Retina (tissue), 1 donor: ENCODE measurements at places on chromosomes 7 and 10.

DNA sequence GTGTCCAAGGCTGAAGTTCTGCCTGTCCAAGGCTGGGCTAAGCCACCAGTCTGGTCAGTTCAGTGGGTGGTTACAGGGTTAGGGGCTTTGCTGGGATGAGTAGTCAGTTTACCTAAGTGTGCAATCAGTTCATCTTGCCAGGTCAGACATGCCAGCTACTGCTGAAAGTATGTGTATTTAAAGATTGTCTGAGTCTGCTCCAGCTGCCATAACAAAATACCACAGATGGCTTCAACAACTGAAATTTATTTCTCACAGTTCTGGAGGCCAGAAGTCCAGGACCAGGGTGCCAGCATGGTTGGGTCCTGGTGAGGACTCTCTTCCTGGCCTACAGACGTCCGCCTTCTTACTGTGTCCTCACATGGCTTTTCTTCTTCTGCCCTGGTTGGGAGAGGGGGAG lies 52.4 kb upstream of the TNS3 start:
- no peak for DNase-seq

DNA sequence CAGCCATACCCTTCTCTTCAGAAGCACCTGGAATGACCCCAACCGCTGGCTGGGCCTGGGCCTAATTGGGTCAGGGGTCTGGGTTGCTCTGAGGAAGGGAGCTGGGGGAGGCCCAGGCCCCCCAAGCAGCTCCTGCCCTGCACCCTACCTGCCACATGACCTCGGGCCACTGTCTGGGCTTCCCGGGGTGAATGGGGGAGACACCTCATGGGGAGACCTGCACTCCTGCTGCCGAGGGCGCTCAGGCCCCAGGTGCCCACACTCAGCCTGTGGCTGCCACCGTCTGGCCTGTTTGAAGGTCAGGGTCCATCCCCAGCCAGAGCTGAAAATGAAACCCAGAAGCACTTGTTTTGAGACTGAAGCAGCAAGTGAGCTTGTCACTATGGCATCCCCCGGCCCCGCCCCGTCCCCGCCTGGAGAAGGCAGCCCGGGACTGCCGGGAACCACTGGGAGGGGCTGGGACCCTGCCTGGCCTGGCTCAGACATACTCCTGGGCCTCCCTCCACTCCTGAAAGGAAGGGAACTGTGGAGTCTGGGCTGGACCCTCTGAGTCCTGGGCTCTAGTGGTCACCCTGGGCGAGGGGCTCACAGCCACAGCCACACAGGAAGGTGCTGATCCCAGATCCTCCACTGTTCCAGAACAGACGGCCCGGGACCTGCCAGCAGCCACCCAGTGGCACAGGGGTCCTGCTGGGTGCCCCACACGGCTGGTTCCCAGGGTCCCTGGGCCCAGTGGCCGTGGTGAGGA lies 7.4 kb upstream of the MICALL2 start:
- peak; percentile 59 for DNase-seq

- no peak for DNase-seq
These were observed 84.8 kb upstream of the CCDC6 start for GRCh38 chr10:59991117-59991516.

GRCh38 chr10:97759158-97759887 lies 12.5 kb downstream of the SFRP5 start:
- peak; percentile 82 for DNase-seq

GRCh38 chr7:158818325-158819213 lies 10.7 kb downstream of the ESYT2 start:
- peak; percentile 44 for DNase-seq

- no peak for DNase-seq
These were observed 517.4 kb downstream of the PARD3 start for GRCh38 chr10:34297541-34298345.

DNA sequence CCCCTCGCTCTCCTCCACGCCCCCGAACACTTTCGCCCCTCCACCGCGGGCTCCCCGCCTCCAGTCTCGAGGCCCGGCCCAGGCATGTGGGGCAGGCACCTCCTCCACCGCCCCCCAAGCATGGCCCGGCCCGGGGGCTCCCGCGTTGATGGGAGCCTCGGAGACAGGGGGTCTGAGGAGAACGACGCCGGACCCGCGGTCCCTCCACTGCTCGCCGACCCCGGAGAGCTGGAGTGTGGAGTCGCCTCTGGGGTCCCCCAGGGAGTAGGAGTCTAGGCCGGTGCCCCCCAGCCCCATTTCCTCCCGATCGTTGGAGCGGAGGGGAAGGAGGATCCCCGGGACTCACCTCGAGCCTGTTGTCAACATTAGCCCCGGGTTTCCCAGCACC lies 206 bp downstream of the UPF2 start:
- no peak for DNase-seq

DNA sequence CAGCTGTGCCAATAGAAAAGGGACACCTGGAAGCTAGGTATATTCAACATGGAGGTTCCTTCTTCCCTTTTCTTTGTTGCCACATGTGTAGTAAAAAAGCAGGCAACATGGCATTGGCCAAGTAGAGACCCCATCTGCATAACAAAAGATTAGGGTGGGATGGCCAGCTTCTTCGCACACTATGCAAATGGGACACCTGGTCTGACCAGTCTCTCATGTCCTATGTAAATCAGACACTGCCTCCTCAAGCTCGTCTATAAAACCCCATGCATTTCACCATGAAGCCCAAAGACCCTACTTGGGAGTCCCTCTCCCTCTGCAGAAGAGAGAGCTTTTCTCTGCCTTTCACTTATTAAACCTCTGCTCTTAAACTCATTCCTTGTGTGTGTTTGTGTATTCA lies 53.9 kb downstream of the MYL10 start:
- DNase-seq, result no peak

DNA sequence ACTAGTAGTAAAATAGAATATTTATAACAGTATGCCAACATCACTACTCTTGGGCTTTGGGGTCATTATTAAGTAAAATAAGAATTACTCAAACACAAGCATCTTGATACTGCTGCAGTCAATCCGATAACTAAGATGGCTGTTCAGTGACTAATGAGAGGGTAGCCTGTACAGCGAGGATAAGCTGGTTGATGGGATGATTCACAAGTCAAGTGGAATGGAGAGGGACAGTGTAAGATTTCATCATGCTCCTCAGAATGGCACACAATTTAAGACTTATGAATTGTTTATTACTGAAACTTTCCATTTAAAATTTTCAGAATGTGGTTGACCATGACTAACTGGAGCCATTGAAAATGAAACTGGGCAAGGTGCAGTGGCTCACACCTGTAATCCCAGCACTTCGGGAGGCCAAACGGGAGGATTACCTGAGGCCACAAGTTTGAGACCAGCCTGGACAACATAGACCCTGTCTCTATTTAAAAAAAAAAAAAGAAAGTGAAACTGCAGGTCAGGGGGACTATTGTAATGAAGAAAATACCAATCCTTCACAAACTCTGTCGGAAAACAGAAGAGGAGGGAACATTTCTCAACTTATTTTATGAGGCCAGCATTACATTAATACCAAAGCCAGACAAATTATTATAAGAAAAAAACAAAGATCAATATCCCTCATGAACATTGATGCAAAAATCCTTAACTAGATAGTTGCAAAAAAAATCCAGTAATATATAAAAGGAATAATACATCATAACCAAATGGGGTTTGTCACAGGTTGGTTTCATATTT lies 11.2 kb downstream of the AVL9 start:
- DNase-seq, result no peak

DNA sequence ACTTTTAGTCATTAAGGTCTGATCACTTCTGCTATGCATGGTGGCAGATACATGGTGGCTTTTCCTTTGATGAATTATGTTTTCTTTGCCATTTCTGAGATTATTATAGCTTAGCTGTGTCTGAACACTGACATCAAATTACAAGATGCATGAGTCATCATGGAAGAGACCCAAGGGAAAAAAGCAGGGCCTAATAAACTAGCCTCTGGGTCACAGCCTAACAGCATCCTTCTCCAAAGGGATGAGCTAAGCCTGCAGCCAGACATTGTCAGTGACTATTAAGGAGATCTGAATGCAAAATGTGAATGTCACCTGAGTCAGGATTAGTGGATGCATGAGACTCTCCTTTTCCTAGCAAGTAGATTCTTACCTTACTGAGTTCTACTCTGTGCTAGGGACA lies 19.1 kb upstream of the OGDHL start:
- DNase-seq, result no peak

GRCh38 chr7:48781752-48782151 lies 142.6 kb upstream of the CDC14C start:
- no peak for DNase-seq

GRCh38 chr7:127733986-127734385 lies 82.0 kb downstream of the SND1 start:
- no peak for DNase-seq

GRCh38 chr10:78202386-78202785 lies 168.7 kb downstream of the RPS24 start:
- DNase-seq, result no peak

DNA sequence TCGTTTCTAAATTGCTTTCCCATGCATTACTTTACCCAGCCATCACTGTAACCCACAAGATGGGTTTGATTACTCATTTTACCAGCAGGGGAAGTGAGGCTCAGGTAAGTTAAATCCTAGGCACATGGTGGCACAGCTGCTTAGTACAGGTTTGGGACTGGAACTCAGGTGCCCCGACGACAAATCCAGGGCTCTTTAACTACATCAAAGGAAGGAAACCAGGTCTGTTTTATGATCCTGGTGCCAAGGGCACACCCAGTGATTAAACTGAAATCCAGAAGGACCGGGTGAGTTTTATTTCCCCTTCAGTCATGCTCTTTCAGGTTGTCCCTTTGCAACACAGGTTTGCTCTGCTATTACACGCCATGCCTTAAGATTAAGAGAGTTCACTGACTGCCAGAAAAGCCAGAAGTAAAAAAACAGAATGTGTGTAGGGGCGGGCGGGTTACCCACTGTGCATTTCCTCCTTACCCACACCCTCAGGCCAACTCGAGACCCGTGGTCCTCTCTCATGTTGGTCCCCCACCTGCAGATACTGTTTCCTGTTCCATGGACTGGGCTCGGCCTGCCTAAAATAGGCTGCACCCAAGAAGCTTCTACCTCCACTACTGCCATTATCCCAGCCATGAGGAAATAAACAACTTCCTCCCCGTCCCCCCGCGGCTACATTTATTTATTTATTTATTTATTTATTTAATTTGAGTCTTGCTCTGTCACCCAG lies 55.1 kb upstream of the KDM7A start:
- DNase-seq, result no peak

- no peak for DNase-seq
These were observed 98.7 kb downstream of the PROSER2 start for GRCh38 chr10:11921800-11922392.

DNA sequence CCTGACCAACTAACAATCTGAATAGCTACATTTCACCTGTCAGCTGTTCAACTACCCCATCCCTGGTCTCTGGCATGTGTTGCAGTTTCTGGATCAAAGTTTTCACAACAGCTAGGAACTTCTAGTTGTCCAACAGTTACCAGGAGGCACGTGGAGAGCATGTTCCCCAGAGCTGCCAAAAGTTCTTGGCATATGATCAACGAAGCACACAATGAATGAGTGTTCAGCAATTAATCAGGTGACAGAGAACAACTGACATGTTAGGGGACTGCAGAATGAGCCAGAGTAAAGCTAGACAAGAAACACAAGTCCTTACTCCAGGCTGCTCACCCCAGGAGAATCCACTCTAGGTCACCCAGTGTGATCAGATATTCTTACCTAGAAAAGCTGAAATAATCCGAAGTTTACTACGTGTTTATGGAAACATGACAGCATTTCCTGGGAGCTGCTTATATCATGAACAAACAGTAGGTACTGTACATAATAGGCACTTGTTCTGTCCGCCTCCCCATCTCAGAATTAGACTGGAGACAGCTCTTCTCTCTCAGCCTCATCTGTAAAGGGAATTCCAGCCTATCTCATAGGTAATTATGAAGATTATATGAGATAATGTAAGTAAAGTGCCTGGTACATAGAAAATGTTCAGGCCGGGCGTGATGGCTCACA lies 50.6 kb downstream of the ZNF438 start:
- DNase-seq, result no peak

DNA sequence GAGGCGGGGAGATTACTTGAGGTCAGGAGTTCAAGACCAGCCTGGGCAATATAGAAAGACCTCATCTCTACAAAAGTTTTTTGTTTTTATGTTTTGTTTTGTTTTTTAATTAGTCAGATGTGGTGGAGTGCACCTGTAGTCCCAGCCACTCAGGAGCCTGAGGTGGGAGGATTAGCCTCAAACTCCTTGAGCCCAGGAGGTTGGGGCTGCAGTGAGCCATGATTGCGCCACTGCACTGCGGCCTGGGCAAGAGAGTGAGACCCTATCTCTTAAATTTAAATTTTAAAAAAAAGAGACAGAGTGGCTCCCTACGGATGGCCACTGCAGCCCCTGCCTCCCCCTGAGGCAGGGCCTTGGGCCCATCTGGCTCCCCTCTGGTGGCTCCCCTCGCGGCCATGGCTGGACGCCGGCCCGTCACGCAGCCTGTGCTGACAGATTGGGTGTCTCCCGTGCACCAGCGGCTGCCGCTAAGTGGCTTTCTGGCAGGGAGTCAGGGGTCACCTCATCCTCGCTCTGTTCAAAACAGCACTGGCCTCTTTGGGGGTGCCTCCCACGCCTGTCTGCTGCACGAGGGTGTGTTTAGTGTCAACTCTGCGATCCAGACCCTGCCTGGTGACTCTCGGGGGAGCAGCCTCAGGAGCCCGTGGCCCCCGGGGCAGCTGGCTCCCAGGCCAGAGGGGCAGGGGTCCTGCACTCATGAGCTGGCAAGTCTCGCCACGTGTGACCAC lies 44.4 kb upstream of the ELN start:
- no peak for DNase-seq

DNA sequence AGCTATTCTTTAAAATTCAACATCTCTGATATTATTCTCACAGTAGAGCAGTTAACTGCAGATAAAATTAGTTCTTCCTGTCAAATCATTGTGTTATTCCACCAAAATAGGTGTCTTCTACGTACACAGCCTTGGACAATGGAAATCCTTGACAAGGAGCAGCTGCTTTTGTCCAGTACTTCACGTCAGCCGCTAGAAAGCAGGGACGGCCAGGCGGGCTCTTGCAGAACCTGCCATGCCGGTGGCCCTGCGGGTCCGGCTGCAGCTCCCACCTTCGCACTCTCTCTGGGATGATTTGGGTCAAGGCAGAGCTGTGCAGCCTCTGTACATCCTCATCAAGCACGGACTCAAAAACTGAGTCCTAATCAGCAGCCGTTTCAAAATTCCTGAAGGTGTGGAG lies 2.2 kb upstream of the FOXI2 start:
- peak; percentile 47 for DNase-seq

- DNase-seq, result peak; percentile 32
These were observed 85.6 kb upstream of the FGFR2 start for GRCh38 chr10:121683816-121684215.
